ENCODE measurements at places on chromosomes 1 and 21. TPM values are rescaled to one million over a fixed set of nuclear protein-coding genes. Genes with fewer than 3 reads are reported as not detected.

GRCh38 chr1:66282343-66282852 is 251.6 kb upstream of the SGIP1 start:
- DNase-seq: no peak

- peak; percentile 6 for DNase-seq
Observed at GRCh38 chr21:16633831-16634459, 878.9 kb upstream of the CXADR start.

DNA sequence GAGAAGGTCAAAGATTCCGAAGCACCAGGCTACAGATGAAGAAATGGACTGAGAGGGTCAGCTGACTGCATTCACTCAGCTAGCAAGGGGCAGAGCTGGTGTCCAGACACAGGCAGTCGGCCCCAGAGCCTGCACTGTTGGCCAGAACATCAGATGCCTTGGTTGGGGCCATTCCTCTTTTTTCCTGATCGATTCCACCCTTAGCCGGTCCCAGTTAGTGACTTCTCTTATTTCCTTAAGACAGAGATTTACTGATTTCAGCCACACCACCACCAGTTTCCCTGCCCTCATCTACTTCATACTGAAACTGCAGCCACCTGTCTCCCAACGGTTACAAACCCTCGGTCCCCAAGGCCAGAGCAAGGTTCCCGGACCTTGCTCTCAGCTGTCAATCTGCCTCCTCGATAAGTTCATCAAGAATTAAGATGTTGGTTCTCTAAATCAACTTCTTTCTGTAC is 11.5 kb downstream of the CD58 start:
- DNase-seq: no peak

DNA sequence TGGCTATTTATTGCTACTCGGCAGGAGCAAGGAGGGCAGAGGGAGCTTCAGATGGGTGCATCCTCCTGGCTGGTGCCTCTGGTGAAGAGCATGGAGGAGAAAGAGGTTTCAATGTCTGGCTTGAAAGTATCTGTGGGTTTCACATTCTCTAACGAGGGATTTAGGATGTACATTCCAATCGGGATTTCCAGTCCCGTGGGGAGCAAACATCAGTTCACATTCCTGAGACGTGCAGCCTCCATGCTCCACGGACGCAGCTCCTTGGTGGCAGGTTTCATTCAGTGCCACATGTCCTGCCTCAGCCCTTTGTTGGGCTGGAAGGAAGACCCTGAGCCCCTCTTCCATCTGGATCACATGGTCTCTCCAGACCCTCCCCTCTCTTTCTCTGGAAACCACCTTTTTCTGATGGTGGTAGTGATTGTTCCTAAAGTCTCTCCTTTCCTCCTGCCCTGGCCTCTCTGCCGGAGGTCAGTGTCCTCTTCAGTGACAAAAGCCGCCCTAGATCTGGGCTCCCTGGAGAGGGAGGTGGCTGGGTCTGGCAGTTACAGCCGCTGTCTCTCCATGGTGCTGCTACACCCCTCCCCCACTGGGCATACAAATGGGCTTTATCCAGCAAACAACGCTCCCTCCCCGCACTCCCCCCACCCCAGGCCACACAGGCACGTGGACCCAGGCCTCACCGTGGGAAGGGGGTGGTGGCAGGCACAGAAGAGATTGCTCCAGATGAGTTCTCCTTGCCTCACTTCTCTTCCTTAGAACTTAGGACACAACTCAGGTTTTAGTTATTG is 826 bp upstream of the CA14 start:
- DNase-seq: peak; percentile 50

GRCh38 chr21:21019681-21020080 is 21.5 kb downstream of the NCAM2 start:
- no peak for DNase-seq

GRCh38 chr1:2271841-2272655 is 43.9 kb downstream of the SKI start:
- DNase-seq: no peak

- DNase-seq: no peak
Observed at GRCh38 chr1:162327144-162327787, 49.4 kb downstream of the SPATA46 start.

DNA sequence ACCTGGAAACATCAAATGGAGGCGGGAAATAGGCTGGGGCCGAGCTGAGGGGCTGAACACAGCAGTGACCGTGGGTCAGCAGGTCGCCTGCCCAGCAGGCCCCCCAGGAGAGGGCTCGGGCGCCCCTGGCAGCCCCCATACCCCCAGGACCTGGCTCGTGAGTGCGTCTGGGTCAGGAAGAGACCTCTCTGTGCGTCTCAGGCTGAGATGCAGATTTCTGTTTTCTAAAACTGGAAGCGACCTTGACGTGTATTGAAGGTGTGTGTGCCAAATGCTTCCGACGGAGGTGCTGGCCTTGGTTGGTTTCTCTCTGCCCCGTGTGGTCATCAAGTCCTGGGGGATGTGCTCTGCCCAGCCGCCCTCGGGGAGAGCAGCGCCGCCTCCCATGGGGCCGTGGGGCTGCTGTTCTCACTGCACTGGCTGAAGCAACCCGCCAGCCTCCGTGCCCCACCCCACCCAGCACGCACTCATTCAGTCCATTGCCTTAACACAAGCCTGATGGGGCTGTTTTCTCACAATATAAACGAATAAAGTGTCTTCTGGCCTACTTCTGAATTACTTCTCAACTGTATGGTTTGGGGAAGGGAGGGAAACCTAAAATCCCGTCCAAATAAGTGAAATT is 7.4 kb downstream of the PEX10 start:
- DNase-seq: no peak

GRCh38 chr21:45510466-45510955 is 31.7 kb downstream of the SLC19A1 start:
- no peak for DNase-seq

DNA sequence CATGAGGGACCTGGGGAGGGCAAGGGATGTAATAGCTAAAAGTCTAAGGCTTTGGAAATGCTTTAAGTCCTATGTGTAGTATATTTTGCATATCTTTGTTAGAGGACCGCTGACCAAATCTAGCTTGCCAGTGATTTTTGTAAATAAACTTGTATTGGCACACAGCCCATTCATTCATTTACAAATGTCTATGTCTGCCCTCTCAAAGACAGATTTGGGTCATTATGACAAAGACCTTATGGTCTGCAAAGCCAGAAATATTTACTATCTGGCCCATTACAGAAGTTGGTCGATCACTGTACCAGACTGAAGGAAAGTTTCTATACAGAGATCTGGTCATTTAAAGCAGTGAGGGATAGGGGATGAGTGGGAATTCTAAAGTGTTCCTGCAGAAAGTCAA is 120.1 kb upstream of the RAVER2 start:
- DNase-seq: no peak

DNA sequence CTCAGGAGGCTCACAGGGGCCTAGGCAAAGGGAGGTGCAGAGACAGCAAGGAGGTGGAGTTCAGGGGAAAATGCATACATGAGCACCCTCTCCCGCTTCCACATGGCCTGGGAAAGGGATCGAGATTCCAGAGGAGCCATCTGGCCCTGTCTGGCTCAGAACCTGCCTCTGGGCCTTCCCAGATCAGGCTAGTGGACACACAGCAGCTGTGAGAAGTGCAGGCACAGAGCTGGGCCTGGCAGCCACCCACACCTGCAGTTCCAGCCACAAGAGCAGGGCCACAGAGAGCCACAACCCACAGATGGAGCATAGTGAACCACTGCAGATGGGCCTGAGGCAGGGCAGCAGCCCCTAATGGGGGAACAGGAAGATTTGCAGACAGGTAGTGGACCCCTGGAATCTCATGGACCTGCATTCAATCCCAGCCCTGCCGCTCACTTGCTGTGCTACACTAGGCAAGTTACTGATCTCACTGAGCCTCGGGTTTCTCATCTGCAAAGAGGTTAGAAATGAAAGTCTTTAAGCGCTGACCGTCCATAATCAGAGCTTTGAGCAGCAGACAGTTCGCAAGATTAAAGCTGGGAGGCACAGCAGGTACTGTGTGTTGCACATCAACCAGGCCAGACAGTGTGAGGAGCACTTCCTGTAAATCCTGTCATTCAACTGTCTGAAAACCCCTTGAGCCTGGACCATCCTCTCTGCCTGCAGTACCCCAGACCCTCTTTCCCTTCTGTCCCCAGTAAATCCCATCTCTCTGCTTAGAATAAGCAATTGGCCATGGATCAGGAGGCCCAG is 58.0 kb downstream of the MATN1 start:
- DNase-seq: no peak

GRCh38 chr1:50450861-50451653 is 27.8 kb upstream of the DMRTA2 start:
- no peak for DNase-seq

GRCh38 chr1:2597441-2598328 is 11.1 kb downstream of the PRXL2B start:
- DNase-seq: no peak

- no peak for DNase-seq
Observed at GRCh38 chr1:6590046-6590445, 10.3 kb downstream of the ZBTB48 start.

DNA sequence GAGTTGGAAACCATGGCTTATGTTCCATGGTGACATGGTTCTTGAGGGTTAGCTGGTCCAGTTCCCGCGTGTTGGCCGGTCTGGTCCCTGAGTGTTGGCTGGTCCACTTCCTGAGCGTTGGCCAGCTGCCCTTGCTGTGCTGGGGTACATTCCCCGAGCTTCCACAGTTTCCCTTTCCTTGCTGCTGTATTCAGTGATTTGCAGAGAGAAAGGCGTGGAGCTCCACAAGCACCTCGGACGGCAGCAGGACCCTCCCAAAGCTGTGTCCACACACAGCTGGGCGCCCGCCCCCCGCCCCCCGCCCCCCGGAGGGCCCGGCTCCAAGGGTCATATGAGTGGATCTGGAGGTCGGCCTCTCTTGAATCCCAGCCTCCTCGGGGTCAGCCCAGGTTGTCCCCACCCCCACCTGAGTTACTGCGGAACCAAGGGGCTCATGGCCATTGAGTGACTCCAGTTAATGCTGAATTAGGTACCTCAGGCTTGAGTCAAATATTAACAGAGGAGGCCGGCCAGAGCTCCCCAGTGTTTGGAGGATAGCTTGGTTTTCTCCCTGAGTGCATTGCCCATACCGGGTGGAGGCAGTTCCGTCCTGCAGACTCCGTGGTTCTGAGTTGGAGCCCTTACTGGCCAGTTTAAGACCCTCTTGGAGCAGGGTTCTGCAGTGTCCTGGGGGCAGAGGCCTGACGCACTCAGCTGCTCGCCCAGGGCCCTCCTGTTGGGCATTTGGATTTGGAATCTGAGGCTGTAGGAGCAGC is 18.4 kb downstream of the COL18A1 start:
- no peak for DNase-seq

GRCh38 chr1:110264430-110264829 is 54.3 kb downstream of the KCNC4 start:
- no peak for DNase-seq

GRCh38 chr1:158002022-158002630 is 8.7 kb downstream of the KIRREL1 start:
- DNase-seq: peak; percentile 44

- DNase-seq: no peak
Observed at GRCh38 chr21:46059195-46059594, 38.7 kb upstream of the COL6A2 start.

GRCh38 chr1:225441314-225442122 is 13.7 kb upstream of the LBR start:
- peak; percentile 42 for DNase-seq

GRCh38 chr1:81233591-81233990 is 567.1 kb upstream of the ADGRL2 start:
- DNase-seq: no peak

GRCh38 chr1:168443899-168444298 is 99.9 kb downstream of the XCL2 start:
- no peak for DNase-seq

DNA sequence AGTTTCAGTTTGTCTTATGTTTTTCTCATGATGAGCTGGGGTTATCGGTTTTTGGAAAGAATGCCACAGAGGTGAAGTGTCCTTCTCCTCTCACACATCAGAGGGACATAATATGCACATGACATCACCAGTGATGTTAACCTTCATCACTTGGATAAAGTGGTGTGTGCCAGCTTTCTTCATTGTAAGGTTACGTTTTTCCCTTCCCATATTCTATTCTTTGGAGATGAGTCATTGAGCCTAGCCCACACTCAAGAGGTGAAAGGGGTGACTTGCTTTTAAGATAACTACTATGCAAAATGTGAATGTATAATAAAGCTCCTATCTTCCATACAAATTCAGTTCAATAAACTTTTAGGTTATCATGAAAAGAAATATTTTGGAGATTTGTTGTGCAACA is 36.7 kb upstream of the MAGI3 start:
- DNase-seq: no peak

DNA sequence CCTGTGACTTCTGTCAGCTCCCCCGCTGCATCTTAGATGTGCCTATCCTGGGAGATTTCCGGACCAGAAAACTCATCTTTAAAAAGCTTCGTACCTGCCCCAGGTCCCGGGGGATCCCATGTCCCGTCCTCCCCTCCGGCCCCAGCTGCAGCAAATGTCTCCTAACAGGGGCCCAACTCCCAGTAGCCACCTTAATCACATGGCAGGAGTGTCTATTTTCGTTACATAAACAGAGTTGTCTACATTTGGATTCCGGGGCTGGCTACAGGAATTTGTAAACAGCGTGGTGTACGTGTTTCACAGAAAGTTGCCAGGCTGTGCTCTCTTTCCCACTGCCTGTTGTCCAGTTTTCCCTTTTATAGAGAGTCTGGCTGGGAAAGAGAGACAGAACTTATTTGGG is 17.9 kb upstream of the KCNE2 start:
- DNase-seq: no peak

DNA sequence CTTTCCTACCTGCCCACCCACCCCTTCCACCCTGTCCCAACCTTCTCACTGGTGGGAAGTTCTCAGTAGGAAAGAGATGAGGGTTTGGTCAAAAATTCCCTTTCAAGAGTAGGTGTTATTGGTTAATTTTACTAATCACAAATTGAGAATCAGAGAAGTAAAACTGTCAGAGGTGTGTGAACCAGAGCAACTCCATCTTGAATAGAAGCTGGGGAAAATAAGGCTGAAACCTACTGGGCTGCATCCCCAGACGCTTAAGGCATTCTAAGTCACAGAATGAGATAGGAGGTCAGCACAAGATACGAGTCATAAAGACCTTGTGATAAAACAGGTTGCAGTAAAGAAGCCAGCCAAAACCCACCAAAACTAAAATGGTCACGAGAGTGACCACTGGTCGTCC is 11.5 kb downstream of the PLA2G2D start:
- no peak for DNase-seq

The DYNLT4 gene
- polyA plus RNA-seq: 2.2 TPM

The IGSF9 gene
- 25.4 TPM for polyA plus RNA-seq

The AMY2A gene
- polyA plus RNA-seq: not detected

The SERINC2 gene
- polyA plus RNA-seq: 154 TPM

The MAP3K7CL gene
- polyA plus RNA-seq: 0.64 TPM

The FPGT gene
- 9.1 TPM for polyA plus RNA-seq

The NR1I3 gene
- polyA plus RNA-seq: 8.1 TPM

The OPRD1 gene
- polyA plus RNA-seq: 0.08 TPM

The TNFRSF4 gene
- not detected for polyA plus RNA-seq

The LAMC1 gene
- 78.4 TPM for polyA plus RNA-seq

Measured in hepatocyte (in vitro differentiated cells).